NCI-H2081 treated with DMSO at 0.1 percent for 48 hours (cell line): ENCODE measurements at places on chromosomes 11 and 22.

GRCh38 chr11:119618208-119618909, 110.6 kb downstream of the NECTIN1 start:
- no peak for DNase-seq

GRCh38 chr11:71999798-72000197, 1.1 kb downstream of the IL18BP start:
- no peak for DNase-seq

- DNase-seq: no peak
Observed at GRCh38 chr11:76849376-76849775, 11.3 kb upstream of the ACER3 start.

DNA sequence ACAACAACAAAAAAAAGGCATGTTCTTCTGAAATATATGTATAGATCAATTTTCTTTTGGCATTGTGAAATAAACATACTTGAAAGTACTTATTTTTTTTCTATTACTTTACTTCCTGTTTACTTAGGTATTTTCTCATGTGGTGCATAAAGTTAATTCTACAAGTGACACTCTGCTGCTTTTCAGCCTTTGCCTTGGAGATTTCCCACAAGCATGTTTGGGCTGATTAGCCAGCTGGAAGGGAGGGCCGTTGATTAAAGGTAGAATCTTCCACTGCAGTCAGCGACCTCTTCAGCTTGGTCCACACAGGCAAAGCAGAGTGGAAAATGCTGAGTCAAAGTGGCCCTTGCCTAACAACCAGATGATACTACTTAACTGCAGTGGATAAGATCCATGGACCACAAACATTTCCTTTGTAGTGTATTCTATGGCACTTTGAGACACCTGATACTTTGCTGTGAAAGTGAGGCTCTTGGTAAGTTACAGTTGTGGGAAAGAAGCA, 176.0 kb downstream of the ARHGAP42 start:
- no peak for DNase-seq

GRCh38 chr11:83956119-83956697, 670.0 kb upstream of the CCDC90B start:
- DNase-seq: no peak

DNA sequence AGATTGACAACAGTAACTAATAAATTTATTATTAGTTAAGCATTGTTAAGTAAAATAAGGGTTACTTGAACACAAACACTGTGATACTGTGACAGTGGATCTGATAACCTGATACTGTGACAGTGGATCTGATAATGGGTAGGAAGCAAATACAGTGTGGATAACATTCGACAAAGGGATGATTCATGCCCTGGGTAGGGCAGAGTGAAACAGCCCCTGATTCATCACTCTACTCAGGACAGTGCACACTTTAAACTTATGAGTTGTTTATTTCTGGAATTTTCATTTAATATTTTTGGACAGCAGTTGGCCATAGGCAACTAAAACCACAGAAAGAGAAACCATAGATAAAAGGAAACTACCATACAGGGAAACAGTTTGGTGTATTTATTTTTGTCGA, 60.8 kb upstream of the CTSC start:
- no peak for DNase-seq

DNA sequence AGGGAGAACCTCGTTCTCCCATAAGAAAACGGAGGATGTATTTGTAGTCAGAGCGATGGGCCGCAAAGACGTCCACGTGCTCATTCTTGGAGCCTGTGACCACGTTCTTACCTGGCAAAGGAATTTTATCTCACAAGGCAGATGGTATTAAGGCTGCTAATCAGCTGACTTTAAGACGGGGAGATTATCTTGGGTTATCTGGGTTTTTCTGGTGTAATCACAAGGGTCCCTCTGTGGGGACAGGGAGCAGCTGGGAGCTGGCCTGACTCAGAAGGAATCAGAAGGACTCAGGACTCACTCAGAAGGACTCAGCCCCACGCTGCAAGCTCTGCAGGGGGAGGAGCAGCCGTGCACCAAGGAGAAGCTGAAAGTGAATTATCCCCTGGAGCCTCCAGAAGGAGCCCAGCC, 7.5 kb upstream of the SIGIRR start:
- no peak for DNase-seq

GRCh38 chr11:118619444-118620197, 12.2 kb downstream of the PHLDB1 start:
- no peak for DNase-seq

DNA sequence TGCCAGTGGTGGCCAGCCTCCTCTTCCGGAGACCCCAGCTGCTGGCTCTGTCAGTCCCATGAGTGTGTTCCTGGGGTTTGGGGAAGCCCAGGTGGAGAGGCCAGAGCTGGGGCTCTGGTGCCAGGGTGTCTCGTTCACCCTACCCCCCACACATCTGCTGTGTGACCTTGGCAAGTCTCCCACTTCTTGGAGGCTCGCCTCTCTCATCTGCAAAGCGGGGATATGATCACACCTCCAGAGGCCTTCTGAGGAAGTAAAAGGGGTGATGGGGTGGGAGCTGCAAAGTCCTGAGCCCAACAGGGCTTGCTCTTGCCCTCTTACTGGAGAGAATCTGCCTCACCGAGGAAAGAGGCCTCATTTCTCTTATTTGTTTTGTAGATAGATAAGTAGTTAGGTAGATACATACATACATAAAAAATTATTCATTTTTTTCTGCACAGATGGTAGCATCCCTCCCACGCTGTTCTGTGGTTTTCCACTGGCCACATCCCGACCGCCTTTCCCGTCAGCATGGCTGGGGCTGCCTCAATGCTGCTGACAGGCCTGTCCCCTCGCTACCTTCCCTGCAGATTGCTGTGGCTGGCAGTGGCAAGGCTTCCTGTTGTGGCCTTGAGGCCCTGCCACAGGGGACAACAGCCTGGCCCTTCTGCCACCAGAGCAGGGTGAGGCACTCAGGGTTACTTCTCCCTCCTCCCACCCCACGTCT, 23.9 kb downstream of the MYO7A start:
- no peak for DNase-seq

DNA sequence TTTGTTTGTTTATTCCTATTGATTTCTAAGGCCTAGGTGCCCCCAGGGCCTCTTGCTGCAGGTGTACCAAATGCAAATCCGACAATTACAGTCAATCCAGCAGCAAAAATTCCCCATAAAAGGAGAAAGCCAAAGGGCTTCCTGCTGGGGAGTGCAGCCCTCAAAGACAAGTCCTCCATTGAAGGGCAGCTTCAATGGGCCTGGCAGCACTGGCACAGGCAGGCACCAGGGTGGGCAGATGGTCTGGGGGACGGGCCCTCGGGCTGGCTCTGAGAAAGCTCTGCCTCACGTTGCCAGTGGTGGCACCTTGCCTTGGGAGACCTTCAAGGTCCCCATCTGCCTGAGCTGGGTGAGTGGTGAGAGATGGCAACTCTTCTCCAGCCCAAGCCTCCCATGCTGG, 128.0 kb downstream of the DSCAML1 start:
- no peak for DNase-seq

GRCh38 chr11:128323381-128323780, 264.0 kb downstream of the ETS1 start:
- no peak for DNase-seq

GRCh38 chr11:36744375-36745168, 146.5 kb upstream of the RAG2 start:
- DNase-seq: peak; percentile 22

DNA sequence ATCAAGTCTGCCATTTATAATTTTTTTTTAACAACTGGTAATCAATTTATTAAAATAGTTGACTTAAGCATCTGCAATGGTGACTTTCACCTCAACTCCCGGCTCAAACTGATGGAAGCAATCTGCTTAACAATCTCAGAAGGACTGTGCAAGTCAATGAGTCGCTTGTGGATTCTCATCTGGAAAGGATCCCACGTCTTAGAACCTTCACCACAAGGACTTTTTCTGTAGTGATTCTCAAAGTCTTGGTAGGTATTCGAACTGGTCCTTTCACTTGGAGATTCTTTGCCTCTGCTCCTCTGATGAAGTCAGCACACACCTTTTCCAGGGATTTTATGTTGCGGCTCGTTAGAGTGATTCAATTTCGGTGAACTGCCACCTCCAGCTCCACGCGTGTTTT, 7.3 kb downstream of the RSF1 start:
- DNase-seq: no peak

- no peak for DNase-seq
Observed at GRCh38 chr11:94271885-94272372, 32.5 kb upstream of the IZUMO1R start.

DNA sequence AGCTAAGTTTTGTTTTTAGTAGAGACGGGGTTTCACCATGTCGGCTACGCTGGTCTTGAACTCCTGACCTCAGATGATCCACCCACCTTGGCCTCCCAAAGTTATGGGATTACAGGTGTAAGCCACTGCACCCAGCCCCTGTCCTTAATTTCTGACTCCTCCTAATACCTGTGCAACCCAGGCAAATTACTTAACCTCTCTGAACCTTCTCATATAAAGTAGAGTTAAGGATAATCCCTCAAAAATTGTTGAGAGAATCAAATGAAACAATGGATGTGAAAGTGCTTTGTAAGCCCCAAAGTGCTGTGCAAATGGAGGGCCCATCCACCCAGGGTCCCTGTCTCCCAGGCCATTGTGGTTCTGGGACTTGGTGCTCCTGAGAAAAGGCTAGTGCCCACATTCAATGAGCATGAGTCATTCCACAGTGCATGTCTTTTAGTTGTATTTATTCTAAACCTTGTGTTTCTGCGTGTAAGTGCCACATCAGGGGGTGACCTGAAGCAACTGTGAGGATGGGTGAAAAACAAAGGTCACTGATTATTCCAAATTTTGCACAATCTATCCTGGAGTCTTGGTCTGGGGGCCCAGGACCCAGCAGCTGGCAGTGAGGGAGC, 61.4 kb upstream of the PTPRJ start:
- no peak for DNase-seq

- DNase-seq: no peak
Observed at GRCh38 chr11:43832536-43832935, 48.1 kb upstream of the ALKBH3 start.
